Natural killer cell treated with Interleukin-12 subunit alpha and Interleukin-12 subunit beta and Interleukin-15 and Interleukin-18, amount 100 ng/mL, for 72 hours (primary cell): ENCODE measurements at places on chromosomes 4 and X. TPM values are rescaled to one million over a fixed set of nuclear protein-coding genes. Genes with fewer than 3 reads are reported as not detected.

Gene CENPVL1
- total RNA-seq = not detected

Gene CFAP99
- not detected for total RNA-seq

Gene AREG
- 0.38 TPM for total RNA-seq

GRCh38 chr4:168183717-168184571, 91.6 kb downstream of the ANXA10 start:
- no peak for DNase-seq

- DNase-seq = no peak
Observed at GRCh38 chrX:22652596-22652995, 347.2 kb upstream of the DDX53 start.

GRCh38 chr4:77880784-77881183, 18.2 kb downstream of the MRPL1 start:
- DNase-seq = no peak

- DNase-seq = no peak
Observed at GRCh38 chr4:2599304-2599654, 62.8 kb downstream of the FAM193A start.

- no peak for DNase-seq
Observed at GRCh38 chr4:184843984-184844554, 18.3 kb upstream of the ACSL1 start.

DNA sequence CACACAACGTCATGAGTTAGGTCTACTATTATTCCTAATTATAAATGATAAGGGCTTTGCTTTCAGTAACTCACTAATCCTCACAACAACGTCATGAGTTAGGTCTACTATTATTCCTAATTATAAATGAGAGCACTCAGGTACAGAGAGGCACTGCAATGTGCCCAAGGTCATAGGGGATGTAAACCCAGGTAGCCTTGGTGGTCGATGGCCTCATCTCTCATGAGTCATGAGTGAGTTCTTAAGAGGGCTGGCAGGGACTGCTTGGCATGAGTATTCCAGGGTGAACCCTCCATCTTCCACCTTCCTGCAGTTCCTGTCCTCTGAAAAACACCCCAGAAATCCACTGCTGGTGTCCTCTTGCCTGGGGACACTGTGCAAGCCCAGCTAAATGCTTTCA, 317.1 kb downstream of the STK32B start:
- no peak for DNase-seq

- DNase-seq = no peak
Observed at GRCh38 chr4:138832563-138832962, 183.0 kb upstream of the NOCT start.

- DNase-seq = no peak
Observed at GRCh38 chrX:63744850-63745394, 40.1 kb downstream of the ARHGEF9 start.

- no peak for DNase-seq
Observed at GRCh38 chr4:30746735-30747134, 26.6 kb downstream of the PCDH7 start.

DNA sequence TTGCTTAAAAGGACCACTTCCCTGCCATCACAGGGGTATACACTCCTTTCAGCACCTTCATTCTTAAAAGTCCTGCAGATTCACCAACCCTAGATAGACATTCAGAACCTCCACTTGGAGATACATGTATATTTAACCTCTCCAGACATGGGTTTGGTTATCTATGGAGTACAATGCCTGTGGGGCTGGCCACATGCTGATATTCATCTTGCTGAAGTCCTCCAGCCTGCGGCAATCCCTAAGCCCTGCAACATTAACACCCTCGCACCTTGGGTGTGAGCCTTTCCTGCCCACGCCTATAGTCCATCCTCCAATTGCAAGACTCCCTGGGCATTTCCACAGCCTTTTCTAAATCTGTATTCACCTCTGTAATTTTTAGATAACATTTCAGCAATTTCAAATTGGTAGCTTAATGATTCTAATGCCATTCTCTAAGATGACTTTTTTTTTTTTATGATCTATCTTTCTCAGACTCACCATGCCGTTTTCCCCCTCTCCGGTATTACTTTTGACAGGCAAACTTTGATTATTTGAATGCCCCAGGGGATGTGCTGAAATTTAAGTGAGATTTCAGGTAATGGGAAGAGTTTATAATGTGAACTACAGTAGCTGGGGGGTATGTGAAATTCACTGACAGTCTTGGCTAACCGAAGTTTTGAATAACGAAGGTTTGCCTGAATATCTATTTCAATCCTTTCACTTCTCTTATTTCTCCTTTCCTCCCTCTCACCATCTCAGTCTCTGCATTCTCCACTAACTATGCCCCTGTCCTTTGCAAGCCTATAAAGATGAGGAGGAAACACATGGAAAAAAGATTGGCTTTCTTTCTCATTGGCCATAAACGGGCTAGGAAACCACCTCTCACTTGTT, 24.1 kb downstream of the CCDC149 start:
- DNase-seq = no peak

GRCh38 chr4:71262161-71262560, 76.7 kb upstream of the SLC4A4 start:
- DNase-seq = no peak

DNA sequence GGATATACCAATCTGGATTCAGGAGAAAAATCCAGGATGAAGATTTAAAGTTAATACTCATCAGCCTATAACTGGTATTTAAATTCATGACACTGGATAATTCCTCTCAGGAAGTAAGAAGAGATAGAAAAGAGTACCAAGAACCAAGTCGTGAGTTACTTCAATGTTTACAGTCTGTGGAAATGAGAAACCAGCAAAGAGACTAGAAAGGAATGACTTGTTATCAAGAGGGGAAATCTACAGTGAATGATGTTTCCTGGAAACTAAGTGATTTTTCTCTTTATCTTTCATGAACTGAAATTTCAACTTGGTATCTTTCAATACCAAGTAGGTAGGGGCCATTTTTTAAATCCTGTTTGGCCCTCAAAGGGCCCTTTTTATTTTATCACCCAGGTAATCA, 217.9 kb upstream of the AFF2 start:
- DNase-seq = no peak

DNA sequence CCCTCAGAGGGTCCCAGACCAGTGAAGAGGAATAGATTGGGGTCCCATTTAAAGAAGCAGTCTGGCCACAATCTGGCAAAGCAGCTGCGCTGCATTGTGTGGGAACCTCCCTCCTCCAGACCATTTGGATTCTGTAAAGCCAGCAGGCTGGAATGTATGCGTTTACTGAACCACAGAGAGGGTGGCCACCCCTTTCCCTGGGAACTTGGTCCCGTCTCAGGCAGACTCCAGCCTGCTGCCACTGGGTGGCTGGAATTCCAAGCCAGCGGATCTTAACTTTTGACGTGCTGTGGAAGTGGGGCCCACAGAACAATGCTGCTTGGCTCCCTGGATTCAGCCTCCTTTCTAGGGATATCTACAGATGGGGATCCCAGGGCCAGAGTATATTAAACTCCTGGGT, 307.2 kb downstream of the DACH2 start:
- DNase-seq = no peak

GRCh38 chrX:155028877-155029291, 2.2 kb downstream of the FUNDC2 start:
- no peak for DNase-seq

DNA sequence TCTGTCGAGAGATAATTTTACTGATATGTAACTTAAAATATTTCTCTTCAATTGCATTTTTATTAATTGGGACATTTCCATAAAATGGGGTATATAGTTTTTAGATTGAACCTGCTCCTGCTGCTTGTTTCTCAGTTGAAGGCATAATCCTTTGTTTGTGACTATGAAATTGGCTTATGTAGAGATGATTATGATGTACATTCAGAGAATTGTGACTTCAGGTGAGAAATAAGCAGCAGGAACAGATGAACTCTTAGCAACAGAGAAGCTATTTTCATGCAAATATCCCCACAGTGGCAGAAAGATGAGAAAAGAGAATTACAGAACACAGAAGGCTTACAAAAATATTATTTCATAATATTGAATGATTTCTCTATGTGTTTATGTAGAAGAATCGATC, 1499.5 kb upstream of the ADGRL3 start:
- no peak for DNase-seq

- no peak for DNase-seq
Observed at GRCh38 chrX:13064599-13065143, 20.3 kb upstream of the FAM9C start.

- DNase-seq = peak; percentile 87
Observed at GRCh38 chrX:40096395-40097091, 1.2 kb downstream of the BCOR start.

- DNase-seq = no peak
Observed at GRCh38 chr4:163148466-163149336, 18.0 kb downstream of the NAF1 start.

DNA sequence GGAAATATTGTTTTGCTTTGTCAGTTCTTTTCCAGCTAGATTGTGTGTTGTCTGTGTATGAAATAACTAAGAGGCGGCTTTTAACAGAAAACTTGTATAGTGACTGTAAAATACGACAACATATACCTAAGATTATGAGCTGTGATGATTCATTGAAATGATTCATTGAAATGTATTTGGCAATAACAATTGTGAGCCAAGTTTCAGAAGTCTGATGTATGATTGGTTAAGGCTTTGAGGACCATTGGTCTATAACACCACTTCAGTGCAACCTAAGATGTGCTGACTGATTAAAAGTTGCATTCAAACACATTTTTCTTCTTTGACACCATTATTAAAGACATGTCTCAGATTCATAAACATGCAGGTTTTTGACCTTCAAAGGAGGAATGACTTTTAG, 76.6 kb downstream of the PTPN13 start:
- no peak for DNase-seq

DNA sequence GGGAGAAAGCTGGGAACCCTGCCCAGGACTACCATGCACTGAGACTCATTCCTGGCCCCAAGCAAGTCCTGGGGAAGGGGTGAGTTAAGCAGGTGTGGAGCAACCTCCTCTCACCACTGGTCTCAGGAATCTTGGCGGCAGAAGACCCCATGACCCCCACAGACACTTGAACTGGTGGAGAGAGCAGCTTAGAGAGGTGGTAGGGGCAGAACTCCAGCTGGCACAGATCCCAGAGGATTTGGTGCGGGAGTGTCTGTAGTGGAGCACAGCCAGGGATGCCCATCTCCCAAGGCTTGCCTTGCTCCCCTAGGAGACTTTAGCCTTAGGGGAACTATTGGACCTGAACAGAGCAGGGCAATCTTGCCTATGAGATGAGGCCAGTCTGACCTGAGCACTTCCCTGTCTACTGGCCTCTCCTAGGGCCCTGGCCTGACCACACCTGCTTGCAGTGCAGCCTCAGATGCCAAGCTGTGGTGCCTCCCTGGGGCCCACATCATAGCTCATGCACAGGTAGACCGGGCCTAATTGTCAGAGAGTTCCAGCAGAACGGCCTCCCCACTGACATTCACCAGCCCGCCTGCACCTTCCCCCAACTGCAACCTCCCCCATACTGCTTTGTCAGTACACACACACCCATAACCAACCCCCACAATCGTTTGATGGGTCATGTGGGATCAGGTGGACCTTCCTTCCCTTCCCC, 78.0 kb downstream of the NAA11 start:
- DNase-seq = no peak

- DNase-seq = no peak
Observed at GRCh38 chr4:89502581-89502980, 195.0 kb upstream of the GPRIN3 start.
